Upper lobe of left lung (tissue), 6 donors: ENCODE measurements at places on chromosomes 6 and 20. TPM values are rescaled to one million over a fixed set of nuclear protein-coding genes. Genes with fewer than 3 reads are reported as not detected.

Gene POM121L2
- total RNA-seq: not detected

GRCh38 chr6:33954453-33954852 lies 150.7 kb upstream of the MLN start:
- no peak for DNase-seq

DNA sequence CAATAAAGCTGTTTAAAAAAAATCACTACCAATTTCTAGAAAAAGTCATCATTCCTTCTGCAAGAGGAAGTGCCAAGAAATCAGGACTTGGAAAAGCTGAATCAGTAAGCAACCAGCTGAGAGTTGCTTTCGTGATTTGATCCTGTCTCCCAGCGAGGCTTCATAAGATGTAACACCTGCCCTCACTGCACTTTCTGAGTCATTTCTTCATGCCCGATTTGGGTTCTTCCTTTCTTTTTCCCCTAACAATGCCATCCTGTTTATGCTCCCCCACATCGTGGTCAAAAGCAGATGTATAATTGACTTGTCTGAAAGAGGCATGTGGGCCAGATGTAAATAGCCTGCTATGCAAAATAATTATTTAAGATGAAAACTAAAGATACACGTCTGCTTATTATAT lies 52.1 kb downstream of the RIPOR2 start:
- DNase-seq: no peak

- DNase-seq: no peak
Measured at GRCh38 chr6:53858913-53859312, 64.1 kb downstream of the LRRC1 start.

Gene LTB
- total RNA-seq: not detected

Gene ZNF334
- total RNA-seq: 1.9 TPM
